ENCODE measurements at places on chromosomes 2 and 18. TPM values are rescaled to one million over a fixed set of nuclear protein-coding genes. Genes with fewer than 3 reads are reported as not detected.
A peak's percentile ranks its signal among the peaks of the same experiment; 100 is the strongest.

DNA sequence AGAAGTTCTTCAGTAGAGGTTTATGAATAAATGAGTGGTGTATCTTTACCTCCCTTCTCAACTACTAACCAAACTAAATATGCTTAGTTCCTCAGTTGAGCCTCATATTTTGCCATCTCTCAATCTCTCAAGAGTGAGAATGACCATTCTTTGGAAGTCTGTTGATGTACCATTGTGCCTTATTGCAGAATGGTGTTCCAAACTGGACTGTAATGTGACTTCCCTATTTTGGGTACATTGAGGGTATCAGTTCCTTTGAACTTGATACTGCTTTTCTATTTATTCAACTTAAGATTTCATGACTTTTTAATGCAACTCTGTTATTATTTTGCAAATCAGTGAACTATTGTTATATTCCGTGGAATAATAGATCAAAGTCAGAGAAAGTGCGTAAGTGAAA is 159.4 kb downstream of the PTPRM start:
- H3K4me1 ChIP-seq = peaks cover 19% of the 10 kb centered on the region
- no peaks in the 10 kb centered on the region for H3K36me3 ChIP-seq
- DNase-seq = no peak
- no peaks in the 10 kb centered on the region for H3K27me3 ChIP-seq
- no peak overlapping the region for H3K4me3 ChIP-seq

GRCh38 chr2:7119132-7119835 is 202.1 kb downstream of the RNF144A start:
- DNase-seq = no peak
- no peaks in the 10 kb centered on the region for H3K4me1 ChIP-seq
- H3K36me3 ChIP-seq = no peaks in the 10 kb centered on the region
- no peaks in the 10 kb centered on the region for H3K27me3 ChIP-seq
- no peak overlapping the region for H3K27ac ChIP-seq

- H3K27me3 ChIP-seq = no peaks in the 10 kb centered on the region
- no peak overlapping the region for H3K27ac ChIP-seq
- no peaks in the 10 kb centered on the region for H3K36me3 ChIP-seq
- DNase-seq = no peak
- no peaks in the 10 kb centered on the region for H3K4me1 ChIP-seq
- no peak overlapping the region for H3K4me3 ChIP-seq
Measured at GRCh38 chr2:24015562-24016375, 5.9 kb downstream of the MFSD2B start.

DNA sequence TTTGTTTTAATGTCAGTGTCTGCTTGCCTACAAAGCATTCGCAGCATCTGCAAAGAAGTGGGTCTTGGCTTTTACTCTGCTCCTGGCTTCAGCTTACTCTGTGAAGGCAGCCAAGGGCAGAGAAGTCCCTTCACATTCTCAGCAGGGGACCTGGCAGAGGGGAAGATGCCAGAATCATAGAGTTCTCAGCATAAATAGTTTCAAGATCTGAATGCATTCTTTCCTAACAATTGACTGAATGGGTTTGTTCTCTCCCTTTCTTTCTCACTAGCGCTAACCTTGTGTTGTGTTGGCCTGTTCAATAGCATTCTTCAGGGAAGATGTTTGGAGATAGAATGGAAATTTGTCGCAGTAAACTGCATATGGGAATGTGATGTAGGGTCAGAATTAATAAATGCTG is 106.9 kb downstream of the FARSB start:
- H3K4me3 ChIP-seq = no peak overlapping the region
- no peaks in the 10 kb centered on the region for H3K36me3 ChIP-seq
- no peaks in the 10 kb centered on the region for H3K27me3 ChIP-seq
- no peak for DNase-seq
- no peak overlapping the region for H3K27ac ChIP-seq
- peaks cover 10% of the 10 kb centered on the region for H3K4me1 ChIP-seq

The TXNDC2 gene
- not detected for total RNA-seq

- no peak for DNase-seq
- no peaks in the 10 kb centered on the region for H3K4me1 ChIP-seq
- no peaks in the 10 kb centered on the region for H3K27me3 ChIP-seq
- H3K27ac ChIP-seq = no peak overlapping the region
Measured at GRCh38 chr2:51718881-51719280, 686.9 kb upstream of the NRXN1 start.

GRCh38 chr2:1656326-1656960 is 87.9 kb downstream of the PXDN start:
- no peak overlapping the region for H3K27ac ChIP-seq
- no peaks in the 10 kb centered on the region for H3K4me1 ChIP-seq
- peaks cover 3% of the 10 kb centered on the region for H3K27me3 ChIP-seq
- no peak overlapping the region for H3K4me3 ChIP-seq
- peaks cover 17% of the 10 kb centered on the region for H3K36me3 ChIP-seq
- no peak for DNase-seq

DNA sequence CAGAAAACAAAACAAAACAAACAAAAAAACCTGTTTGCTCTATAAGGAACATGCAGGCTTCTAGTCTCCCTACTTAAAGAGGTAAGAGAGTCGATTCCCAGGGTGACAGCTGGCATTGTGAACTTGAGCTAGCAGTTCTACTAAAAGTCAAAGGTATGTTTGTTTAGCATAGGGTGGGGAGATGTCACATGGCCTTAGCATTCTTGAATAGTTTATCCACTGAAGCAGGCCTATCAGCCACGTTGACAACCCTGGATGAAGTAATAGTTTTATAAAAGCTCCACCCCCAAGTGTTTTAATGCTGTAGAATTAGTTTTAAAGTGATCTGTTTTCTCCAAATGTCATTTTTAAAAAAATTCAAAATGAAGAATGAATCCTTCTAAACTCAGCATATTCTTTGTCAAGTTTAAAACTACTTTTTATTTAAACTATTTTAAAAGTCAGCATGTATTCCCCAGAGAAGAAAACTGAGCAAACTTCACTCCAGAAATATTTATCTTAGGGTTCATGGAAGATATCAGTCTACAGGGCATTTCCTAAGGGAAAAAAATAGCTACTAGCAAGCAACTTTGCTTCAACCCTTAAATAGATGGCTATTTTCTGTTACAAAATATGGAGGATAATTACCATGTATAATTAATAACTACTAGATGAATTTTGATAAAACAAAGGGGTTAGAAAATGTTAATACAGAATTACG is 1.7 kb downstream of the MYOM1 start:
- H3K4me3 ChIP-seq = no peak overlapping the region
- H3K36me3 ChIP-seq = no peaks in the 10 kb centered on the region
- H3K27ac ChIP-seq = peak overlapping the region; percentile 44

The GPATCH11 gene
- 2.7 TPM for total RNA-seq

DNA sequence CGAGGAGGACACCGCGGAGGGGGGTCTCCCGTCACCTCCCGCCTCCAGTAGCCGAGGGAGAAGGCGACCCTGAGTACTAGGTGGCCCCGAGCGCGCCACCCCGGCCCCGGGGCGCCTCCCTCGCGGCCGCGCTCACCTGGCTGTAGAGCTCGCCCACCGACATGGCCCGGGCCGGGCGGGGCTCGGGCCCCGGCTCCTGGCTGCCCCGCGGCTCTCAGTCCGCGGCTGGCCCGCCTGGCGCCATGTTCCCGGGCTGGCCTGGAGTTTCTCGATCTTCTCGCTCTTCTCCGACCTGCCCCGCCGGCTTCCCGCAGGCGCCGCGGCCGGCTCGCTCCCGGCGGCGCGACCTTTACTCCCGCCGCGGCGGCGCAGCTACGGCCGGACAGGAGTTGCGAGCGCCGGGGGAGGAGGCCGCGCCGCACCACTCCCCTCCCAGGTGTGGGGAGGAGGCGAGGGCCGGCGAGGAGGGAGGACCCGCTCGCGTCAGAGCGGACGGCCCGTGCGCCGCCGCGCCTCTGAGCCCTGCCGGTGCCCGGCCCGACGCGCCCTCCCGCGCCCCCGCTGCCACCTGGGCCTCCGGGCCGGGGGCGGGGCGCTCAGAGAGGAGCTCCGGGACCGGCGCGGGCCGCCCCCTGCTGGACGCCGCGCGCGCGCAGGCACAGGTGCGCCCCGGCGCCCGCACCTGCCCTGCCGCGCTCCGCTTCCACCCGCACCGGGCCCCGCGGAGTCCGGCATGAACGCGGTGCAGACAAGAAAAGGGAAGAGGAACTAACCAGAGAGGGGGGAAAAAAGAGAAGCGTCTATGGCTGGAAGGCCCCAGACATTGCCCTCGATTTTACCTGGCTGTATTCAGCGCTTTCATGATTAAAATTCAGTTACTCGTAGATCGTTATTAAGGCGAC is at the start of gene MYO5B:
TSS of gene MYO5B (minus strand) at position 517 of the 902 bp plus-strand sequence. CDS start at position 163, 354 bp downstream.
- DNase-seq = no peak
- peaks cover 84% of the 10 kb centered on the region for H3K27me3 ChIP-seq
- H3K36me3 ChIP-seq = no peaks in the 10 kb centered on the region
- peak within 1 kb of the TSS; percentile 79 for H3K4me3 ChIP-seq
- peak within 1 kb of the TSS; percentile 87 for H3K27ac ChIP-seq
